ENCODE measurements at places on chromosomes 2 and 18.

- DNase-seq = no peak
Observed at GRCh38 chr2:179331061-179331460, 66.4 kb upstream of the SESTD1 start.

DNA sequence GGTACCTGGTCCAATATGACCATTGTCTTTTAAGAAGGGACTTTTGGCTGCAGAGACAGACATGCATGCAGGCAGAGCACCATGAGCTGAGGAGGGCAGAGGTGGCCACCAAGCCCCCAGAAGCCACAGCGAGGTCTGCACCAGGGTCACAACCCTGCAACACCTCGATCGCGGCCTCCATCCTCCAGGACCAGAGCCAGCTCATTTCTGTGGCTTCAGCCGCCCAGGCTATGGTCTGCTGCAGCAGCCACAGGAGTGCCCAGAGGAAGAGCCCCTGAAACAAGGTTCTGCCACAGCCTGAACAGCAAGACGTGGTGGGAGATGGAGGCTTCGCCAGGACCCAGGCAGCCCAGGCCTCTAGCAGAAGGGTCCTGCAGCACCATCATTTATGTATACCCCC, 53.9 kb downstream of the ANKMY1 start:
- DNase-seq = no peak

GRCh38 chr2:126700677-126701076, 44.7 kb downstream of the GYPC start:
- no peak for DNase-seq

DNA sequence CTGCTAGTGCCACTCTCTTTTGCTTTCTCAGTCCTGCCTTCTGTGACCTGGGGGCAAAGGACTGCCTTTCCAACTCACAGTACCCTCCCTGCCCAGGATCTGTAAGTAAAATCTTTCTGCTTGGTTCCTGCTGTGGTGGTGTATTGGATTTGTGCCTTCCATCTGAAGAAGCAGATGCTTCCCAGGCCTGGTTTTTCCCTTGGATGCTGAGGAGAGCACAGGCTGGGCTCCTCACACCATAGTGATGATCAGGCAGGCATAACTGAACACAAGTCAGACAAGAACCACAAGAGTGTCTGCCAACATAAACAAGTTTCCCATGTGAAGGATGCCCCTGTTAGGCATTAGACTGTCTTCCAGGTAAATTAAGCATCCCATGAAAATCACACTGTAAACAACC, 121.3 kb upstream of the NRXN1 start:
- no peak for DNase-seq

GRCh38 chr2:206408323-206409320, 34.7 kb upstream of the ADAM23 start:
- DNase-seq = no peak

DNA sequence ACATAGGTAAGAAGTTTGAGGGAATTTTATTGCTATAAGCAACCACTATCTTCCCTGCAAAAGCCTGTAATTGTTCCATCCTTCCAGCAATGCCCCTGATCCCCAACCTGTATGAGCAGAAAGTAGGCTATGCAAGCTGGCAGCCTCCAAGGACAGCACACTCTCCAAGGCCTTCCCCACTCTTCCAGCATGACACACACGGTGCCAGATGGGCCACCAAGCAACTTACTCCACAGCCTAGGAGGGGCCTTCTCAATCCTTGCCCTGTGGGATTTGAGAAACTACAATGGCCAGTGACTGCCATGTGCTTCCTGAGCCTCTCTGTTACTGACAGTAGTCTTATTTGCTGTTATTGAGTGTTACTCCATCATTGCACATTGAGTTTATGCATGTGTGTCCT, 137.5 kb downstream of the ACTR3 start:
- no peak for DNase-seq

DNA sequence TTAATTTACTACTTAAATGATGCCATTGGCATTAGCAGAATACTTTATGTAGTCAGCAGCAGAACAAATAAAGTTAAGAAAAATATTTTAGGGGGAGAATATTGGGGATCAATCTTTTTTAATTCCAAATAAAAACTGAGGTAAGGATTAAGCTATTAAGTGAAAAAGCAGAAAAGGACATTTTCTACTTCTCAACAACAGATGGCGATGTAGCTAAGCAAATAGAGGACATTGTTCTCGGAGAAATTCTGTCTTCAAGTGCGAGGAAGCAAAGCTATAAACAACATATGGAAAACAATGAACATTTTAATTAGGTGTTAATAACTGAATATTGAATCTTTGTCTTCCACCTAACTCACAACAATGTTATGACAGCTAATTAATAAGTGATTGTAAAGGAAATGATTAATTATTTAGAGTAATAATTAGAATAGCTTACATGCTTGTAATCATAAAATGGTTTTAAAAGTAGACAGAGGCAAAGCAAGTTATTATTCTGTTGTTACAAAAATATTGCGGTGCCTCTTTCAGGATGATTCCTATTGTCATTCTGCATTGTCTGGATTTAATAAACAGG, 32.9 kb upstream of the CCDC93 start:
- DNase-seq = no peak

- DNase-seq = no peak
Observed at GRCh38 chr2:229748950-229749349, 34.6 kb upstream of the DNER start.

GRCh38 chr2:135246711-135247270, 194.7 kb downstream of the RAB3GAP1 start:
- DNase-seq = no peak

DNA sequence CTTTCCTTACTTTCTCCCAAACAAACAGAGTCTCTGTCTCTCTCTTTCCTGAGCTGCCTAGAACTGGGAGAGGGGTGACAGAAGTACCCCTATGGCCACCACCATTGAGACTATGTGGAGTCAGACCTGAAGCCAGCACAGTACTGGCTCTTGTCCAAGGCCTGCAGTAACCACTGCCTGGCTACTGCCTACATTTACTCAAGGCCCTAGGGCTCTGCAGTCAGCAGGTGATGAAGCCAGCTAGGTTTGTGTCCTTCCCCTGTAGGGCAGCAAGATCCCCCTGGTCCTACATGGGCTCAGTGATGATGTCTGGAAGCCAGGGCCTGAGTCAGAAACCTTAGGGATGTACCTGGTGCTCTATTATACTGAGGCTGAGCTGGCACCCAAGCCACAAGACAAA, 12.2 kb downstream of the MYO3B start:
- no peak for DNase-seq

DNA sequence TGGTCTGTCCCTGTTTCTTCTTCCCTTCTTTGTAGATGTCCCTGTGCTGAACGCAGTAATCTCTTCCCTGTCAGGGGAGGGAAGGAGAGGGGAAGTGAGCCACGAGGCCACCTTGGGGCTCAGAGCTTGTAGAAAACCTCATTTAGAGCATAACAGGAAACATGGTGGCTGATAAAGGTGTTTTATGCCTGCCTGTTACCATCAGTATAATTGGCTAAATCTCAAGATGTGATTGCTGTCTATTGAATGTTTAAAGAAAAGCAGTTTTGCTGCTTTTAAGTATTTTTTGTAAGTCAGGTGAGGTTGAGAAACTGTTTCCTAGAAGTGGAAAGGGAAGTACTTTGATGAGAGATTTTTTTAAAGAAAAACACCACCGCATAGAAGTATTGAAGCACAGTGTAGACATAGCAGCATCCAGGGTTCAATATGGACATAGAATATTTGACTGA, 59.7 kb upstream of the PDK1 start:
- DNase-seq = peak; percentile 11

DNA sequence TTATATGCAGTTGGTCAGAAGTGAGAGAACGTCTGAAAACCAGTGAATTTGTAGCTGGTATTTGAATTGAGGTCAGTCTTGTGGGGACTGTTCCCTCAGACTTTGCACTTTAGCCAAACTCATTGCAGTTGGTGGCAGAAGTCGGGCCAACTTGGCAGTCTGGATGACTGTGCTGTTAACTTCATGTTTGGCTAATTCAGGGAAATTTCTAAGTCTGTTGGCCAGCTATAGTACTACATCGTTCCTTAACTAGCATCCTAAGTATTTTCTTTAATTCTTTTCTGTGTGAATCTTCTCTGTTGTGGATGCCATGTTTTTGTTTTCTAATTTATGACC, 806.8 kb upstream of the GCFC2 start:
- no peak for DNase-seq

- DNase-seq = no peak
Observed at GRCh38 chr2:233407771-233408181, 53.5 kb downstream of the DGKD start.

GRCh38 chr2:113894156-113894743, 4.4 kb downstream of the ACTR3 start:
- DNase-seq = no peak

DNA sequence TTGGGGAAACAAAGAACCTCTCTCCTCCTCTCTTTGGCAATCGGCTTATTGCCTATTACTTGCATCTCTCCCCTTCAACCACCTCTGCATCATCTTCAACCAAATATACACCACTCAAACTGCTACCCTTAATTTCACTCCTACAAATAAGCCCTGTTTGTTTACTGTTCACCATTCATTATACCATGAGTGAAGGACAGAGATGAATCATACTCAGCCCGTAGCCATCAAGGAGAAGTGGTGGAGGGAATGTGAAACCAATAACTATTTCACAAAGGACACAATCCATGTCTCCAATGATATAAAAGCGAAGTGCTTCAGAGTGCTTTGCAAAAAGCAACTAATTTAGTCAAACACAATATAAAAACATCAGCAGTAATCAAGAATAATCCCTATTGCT, 76.8 kb downstream of the CACNB4 start:
- no peak for DNase-seq

GRCh38 chr2:157587576-157587975, 41.1 kb downstream of the ACVR1C start:
- no peak for DNase-seq

- DNase-seq = no peak
Observed at GRCh38 chr2:160300203-160300602, 100.1 kb upstream of the ITGB6 start.

DNA sequence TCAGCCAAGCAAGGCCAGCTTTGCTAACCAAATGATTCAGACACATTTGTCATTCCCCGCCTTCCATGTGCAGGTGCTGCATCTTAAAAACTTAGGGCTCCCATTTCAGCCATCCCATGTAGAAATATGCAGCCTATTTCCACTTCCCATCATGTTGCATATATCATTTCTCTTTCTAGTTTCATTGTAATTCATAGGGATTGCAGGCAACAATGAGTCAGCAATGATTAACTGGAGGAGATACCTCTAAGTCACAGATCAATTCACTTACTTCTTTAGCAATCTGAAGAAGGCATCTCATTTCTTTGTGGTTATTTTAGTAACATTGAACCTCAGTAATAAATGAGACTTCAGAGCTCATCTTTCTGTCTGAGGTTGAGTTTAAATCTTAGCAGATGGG, 276.1 kb upstream of the PKDCC start:
- no peak for DNase-seq

DNA sequence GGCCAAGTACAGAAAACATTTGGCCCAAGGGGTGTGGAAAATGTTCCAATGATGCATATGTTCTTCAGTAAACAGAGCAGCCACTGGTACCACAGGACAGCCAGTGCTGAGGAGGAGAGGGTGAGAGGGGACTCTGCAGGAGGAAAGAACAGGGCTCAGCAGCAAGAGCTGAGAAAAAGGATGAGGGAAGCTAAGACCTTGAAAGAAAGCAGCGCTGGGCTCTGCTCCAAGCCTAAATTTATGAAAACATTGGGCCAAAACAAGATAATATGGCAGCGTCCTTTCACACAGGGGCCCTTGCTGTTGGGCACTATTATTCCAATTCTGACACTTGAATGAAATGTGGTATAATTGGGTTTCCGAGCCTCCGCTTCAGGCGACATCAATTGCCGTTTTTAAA, 939.0 kb upstream of the FANCL start:
- no peak for DNase-seq

Measured in activated naive CD4-positive, alpha-beta T cell treated with Interleukin-2 at 50 U/mL for 16 hours (primary cell).